ENCODE measurements at places on chromosomes 4 and X.

- DNase-seq, result no peak
These were observed 220.8 kb downstream of the SHROOM3 start for GRCh38 chr4:76655566-76656479.

- DNase-seq, result no peak
These were observed 86.2 kb downstream of the PPEF1 start for GRCh38 chrX:18793601-18794089.

GRCh38 chr4:81651243-81651899 is 179.7 kb upstream of the RASGEF1B start:
- no peak for DNase-seq

- no peak for DNase-seq
These were observed 64.3 kb downstream of the FRAS1 start for GRCh38 chr4:78121338-78121904.

DNA sequence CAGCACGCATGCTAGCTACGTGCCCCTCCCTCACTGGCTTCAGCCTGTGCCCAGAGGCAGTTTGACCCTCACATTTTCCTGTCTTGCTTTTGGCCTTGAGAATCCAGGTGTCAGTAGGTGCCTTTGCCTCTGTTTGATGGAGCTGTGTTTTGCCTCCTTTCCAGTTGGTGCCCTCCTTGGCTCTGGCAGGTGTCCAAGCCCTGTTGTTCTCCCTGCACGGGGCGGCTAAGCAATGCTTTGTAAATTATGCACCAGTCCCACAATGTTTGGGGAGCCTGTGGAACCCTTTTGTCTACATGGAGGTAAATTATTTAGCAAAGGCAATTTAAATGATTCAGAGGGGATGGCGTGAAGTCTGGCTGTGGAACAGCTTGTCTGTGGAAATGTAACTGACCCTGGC is 202.9 kb upstream of the BOD1L1 start:
- no peak for DNase-seq

GRCh38 chr4:61938250-61938846 is 738.2 kb downstream of the ADGRL3 start:
- no peak for DNase-seq

- DNase-seq, result no peak
These were observed 15.1 kb downstream of the AFAP1 start for GRCh38 chr4:7924570-7924969.

DNA sequence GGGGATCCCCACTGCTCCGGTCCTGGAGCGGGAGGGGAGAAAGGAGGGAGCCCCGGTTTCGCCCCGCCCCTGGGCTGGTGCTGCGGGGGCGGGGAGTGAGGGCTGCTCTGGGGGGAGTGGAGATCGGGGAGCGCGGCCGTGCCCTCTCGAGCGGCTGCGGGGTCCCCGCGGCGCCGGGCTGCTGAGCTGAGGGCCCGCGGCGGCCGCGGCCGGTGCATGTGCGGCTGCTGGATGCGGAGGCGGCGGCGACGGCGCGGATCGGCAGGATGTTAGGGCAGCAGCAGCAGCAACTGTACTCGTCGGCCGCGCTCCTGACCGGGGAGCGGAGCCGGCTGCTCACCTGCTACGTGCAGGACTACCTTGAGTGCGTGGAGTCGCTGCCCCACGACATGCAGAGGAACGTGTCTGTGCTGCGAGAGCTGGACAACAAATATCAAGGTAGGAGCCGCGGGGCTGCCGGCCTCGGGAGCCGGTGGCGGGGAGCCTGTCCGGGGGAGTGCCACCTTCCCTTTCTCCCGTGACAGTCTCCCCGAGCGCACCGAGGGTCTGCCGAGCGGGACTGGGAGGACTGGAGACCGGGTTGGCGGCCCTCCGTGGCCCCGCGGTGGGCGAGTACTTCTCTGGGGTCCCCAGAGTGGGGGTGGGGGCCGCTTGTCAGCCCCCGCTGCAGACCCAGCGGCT is at the start of gene ING2:
TSS of gene ING2 (plus strand) at position 129 of the 681 bp plus-strand sequence. CDS start at position 267, 138 bp downstream.
- no peak for DNase-seq

GRCh38 chr4:40144716-40145115 is 52.1 kb upstream of the RHOH start:
- no peak for DNase-seq

DNA sequence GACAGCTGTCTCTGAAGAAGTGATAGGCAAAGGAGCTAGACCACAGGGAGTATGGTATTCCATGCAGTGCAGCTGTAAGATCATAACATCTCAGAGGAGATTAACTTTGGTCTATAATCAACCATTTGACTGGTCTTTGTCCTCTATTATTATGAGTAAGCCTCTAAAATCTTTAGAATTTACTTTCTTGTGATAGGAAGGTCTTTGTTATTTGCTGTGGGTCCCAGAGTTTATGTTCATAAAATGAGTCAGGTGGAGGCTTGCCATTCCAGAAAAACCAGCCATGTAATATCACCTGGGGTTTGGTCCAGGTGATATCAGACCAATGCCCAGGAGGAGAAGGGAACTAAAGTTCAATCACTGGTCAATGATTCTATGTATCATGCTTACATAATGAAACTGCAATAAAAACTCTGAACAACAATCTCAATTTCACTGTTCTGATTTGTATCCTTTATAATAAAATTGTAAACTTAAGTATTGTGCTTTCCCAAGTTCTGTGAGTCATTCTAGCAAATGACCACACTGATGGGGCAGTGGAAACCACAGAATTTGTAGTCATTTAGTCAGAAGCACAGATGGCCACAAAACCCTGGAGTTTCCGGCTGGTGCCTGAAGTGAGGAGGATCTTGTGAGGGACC is 239.6 kb upstream of the TRAM1L1 start:
- no peak for DNase-seq

DNA sequence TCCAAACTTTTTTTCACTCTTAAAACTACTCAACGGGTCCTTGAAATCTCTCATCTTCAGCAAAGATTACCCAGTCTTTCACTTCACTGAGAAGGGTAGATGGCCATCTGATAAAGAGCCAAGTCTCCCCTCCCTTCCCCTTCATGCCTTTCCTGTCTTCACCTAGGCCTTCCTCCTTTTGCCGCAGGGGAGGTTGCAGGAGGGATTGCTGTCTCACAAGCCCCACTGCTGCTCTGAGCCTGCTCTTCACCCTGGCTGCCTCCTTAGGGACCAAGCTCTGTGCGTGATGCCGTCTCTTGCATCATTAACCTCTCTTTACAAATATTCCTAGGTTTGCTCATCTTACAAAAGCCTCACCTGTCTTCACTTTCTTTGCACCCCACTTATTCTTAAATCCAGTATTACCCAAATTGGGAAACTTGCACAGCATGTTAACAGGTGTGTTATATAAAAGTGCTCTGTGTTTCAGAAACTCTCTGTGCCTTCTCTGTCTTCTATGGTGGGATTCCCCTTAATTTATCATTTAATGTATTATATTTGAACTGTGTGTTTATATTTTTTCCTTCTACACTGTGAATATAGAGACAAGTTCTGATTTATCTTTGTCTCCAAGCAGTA is 3.8 kb downstream of the ZFX start:
- no peak for DNase-seq

- DNase-seq, result no peak
These were observed 16.2 kb downstream of the TBC1D9 start for GRCh38 chr4:140739971-140740370.

GRCh38 chr4:98728871-98729270 is 70.5 kb upstream of the TSPAN5 start:
- DNase-seq, result no peak

DNA sequence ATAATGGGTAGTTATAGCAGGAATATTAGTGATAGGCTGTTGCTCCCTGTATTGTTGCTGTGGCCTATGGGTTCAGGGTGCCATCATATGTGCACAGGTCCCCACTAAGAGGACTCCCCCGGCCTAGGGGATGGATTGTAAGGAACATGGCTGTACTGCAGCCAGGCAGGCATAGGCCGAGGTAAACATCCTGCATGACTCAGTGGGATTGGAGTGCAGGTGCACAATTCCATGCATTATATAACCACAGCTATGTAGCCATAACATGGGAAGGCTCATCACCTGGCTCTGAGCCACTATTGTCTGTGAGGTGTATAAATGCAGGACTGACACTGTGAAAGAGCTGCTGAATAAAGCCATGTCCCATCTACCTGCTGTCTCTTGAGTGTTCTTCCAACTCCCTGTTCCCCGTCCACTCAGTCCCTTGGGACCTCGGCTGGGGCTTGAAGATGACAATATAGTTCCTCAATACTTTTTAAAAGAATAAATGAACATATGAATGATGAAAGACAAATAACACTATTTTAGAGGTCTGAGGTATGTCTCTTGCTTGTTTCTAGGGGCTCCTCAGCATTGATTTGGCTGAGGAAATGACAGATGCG is 425.2 kb downstream of the IDS start:
- no peak for DNase-seq

- no peak for DNase-seq
These were observed 8.6 kb downstream of the CD38 start for GRCh38 chr4:15786743-15787142.

GRCh38 chr4:86921608-86922252 is 13.1 kb upstream of the AFF1 start:
- DNase-seq, result peak; percentile 65

- DNase-seq, result peak; percentile 12
These were observed 135.0 kb upstream of the TENT5D start for GRCh38 chrX:80285131-80285773.

- peak; percentile 59 for DNase-seq
These were observed 1.7 kb downstream of the ARAF start for GRCh38 chrX:47562615-47563243.

DNA sequence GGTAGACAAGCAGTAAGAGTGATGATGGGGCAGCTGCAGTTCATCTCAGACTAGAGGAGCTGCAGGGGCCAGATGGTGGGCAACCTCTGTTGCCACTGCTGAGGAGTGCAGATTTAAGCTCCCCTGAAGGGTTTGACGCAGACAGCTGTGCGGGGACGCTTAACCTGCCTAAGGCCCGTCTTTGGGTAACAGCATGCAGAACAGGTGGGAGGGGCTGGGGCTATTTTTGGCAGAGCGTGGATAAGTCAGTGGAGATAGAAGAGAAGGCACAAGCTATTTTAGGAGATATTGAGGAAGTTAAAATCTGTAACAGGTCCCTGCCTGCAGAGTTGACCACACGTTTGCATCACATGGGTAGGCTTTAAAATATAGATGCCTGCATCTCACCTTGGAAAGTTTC is 10.5 kb downstream of the CD99 start:
- DNase-seq, result no peak

GRCh38 chrX:370244-370962 is 16.3 kb downstream of the PPP2R3B start:
- no peak for DNase-seq

DNA sequence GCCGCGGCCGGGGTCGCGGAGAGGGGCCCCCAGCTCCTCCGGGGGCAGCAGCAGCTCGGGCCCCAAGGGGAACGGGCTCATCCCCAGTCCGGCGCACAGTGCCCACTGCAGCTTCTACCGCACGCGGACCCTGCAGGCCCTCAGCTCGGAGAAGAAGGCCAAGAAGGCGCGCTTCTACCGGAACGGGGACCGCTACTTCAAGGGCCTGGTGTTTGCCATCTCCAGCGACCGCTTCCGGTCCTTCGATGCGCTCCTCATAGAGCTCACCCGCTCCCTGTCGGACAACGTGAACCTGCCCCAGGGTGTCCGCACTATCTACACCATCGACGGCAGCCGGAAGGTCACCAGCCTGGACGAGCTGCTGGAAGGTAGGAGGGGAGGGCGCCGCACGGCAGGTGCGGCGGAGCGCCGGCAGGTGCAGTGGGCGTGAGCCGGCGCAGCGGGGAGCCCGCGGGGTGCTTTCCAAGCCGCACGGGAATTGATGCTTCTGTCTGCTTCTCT is 886 bp downstream of the DCLK2 start:
- DNase-seq, result peak; percentile 27

GRCh38 chr4:4862665-4863482 is 3.4 kb downstream of the MSX1 start:
- DNase-seq, result no peak

- no peak for DNase-seq
These were observed 279.2 kb downstream of the STK32B start for GRCh38 chr4:5330339-5330989.

- DNase-seq, result peak; percentile 20
These were observed 880 bp upstream of the LONRF3 start for GRCh38 chrX:118973389-118974087.

DNA sequence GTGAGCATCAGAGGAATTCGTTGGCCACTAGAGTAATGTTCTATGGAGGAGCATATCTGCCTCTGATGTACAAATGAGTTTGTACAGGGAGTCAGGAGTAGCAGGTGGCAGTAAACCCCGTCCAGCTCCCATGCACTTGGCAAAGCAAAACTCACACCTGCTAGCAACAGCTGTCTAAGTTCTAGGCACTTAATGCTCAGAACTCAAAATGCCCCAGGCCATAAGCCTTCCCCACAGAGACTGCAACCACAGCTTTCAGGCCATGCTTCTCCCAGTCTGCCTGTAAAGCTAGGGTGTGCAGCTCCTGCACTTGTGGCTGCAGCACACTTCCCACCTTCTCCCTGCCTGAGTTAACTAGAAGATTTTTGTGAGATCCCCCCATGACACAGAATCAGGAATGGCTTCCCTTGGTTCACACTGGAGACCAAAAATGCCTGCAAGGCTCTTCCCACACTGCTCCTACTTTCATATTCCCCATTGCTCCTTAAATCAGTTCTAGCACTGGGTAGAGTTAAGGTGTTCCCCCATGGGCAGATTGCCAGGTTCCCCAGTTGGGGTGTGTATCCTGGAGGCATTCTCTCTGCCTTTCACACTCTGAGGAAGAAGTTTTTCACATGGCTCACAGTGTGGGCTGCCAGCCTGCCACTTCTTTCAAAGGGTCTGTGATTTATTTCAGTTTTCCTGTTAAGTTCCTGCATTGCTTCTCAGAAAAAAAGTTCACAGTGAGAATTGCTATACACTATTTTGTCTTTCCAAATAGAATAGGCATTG is 189.9 kb downstream of the STPG2 start:
- no peak for DNase-seq

DNA sequence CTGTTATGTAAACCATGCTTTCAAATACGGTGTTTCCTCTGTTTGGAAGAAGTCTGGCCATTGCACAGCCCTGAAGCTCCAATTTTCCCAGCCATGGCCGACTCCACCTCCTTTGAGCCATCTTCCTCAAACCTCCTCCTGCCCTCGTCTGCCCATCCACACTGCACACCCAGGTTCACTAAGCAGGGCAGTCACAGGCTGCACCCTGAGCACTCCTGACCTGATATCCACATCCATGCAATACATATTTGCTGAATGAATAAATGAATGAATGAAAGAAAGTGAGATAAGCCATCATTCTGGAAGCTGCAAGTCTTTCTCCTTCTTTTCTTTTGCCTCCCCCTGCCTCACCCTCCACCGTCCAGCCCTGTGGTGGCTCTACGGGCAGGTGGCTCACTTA is 22.2 kb downstream of the XG start:
- DNase-seq, result no peak

GRCh38 chr4:138310498-138310897 is 68.3 kb upstream of the SLC7A11 start:
- no peak for DNase-seq

- DNase-seq, result no peak
These were observed 70.4 kb downstream of the LDB2 start for GRCh38 chr4:16827794-16828724.

GRCh38 chr4:168758351-168758876 is 251.6 kb downstream of the CBR4 start:
- no peak for DNase-seq

- no peak for DNase-seq
These were observed 910 bp downstream of the ANK2 start for GRCh38 chr4:113050371-113050755.

Measured in suppressor macrophage treated with lipopolysaccharide for 4 hours (primary cell).